ENCODE measurements at places on chromosomes 4 and X. TPM values are rescaled to one million over a fixed set of nuclear protein-coding genes. Genes with fewer than 3 reads are reported as not detected.

GRCh38 chr4:181158971-181159370, 1084.2 kb upstream of the TENM3 start:
- H3K27ac ChIP-seq = no peak overlapping the region
- H3K36me3 ChIP-seq = no peaks in the 10 kb centered on the region
- no peaks in the 10 kb centered on the region for H3K4me1 ChIP-seq
- DNase-seq = no peak
- no peaks in the 10 kb centered on the region for H3K27me3 ChIP-seq

DNA sequence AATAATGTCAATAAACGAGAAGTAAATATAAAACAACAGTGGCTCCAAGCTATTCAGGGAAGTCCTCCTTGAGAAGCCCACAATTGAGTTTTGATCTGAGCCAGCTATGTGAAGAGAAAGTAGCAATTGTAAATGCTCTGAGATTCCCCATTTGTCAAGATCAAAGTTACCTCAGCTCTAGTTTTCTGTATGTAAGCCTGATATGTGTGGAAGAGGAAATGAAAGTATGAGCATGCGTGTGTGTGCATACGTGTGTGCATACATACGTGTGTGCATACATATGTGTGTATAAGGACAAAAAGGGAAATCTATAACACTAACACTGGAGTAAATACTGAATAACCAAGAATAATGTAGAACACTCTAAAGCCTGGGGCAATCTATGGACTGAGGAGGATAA, 130.3 kb downstream of the SCFD2 start:
- H3K4me3 ChIP-seq = no peak overlapping the region
- no peaks in the 10 kb centered on the region for H3K36me3 ChIP-seq
- no peak overlapping the region for H3K27ac ChIP-seq
- H3K4me1 ChIP-seq = no peaks in the 10 kb centered on the region
- no peak for DNase-seq
- no peaks in the 10 kb centered on the region for H3K27me3 ChIP-seq

PCSK1N gene
- total RNA-seq = 1.4 TPM

- no peaks in the 10 kb centered on the region for H3K27me3 ChIP-seq
- no peak overlapping the region for H3K27ac ChIP-seq
- no peak for DNase-seq
- no peaks in the 10 kb centered on the region for H3K36me3 ChIP-seq
- no peak overlapping the region for H3K4me3 ChIP-seq
These were observed 145.1 kb downstream of the PRDM5 start for GRCh38 chr4:120777459-120777858.

DNA sequence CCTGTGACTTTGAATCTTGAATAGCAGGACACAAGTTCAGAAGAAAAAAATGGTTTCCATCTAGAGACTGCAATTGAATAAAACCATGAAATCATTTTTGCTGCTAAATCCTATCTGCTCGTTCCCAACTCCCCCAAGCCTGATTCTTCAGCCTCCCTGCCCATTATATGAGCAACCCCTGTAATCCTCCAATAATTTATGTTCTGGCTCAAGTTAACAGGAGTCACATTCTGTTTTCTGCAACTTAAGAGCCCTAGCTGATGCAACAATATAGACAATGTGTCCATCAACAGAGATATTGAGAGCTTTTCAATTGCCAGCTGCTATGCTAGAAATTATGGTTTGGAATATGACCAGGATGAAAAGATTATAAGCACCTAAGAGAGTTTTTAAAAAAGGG, 84.1 kb downstream of the LDB2 start:
- H3K27me3 ChIP-seq = no peaks in the 10 kb centered on the region
- H3K27ac ChIP-seq = no peak overlapping the region
- DNase-seq = no peak
- H3K4me3 ChIP-seq = no peak overlapping the region
- H3K36me3 ChIP-seq = no peaks in the 10 kb centered on the region

GRCh38 chr4:185110375-185110823, 32.7 kb upstream of the SLC25A4 start:
- no peaks in the 10 kb centered on the region for H3K27me3 ChIP-seq
- no peak for DNase-seq
- H3K36me3 ChIP-seq = no peaks in the 10 kb centered on the region
- H3K27ac ChIP-seq = no peak overlapping the region
- no peaks in the 10 kb centered on the region for H3K4me1 ChIP-seq

DNA sequence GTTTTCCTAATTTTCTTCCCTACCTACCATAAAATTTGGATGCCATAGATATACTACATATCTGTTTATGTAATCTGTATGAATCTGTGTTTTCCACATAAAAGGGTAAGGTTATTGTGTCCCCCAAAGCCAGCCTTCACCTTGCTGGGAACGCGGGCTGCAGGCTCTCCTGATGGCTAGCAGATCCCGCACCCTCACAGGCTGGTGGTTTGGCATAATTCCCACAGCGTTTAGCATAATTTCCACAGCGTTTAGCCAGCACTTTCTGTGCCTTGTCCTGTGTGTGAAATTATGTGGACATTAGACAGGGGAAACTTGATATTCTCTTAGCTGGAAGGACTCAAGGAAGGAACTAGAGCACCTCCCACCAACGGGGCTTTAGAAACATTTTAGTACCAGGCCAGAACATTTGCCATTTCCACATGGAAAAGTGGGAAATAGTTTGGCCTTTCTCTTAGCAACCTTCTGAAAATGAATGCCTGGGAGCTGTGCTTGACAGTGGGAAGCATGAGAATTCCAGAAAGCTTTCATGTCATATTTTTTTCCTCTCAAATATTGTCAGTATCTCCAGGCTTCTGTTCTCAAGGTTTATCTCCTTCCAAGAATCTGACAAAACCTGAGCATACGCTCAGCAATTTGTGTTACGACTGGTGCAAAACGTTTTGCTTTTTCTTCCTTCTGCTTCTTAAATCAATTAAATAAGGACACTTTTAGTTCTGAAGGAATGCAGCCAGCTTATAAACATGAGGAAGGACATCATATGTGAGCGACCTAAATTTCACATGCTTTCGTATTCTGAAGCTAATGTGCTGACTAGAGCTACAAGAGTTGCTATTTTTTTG, 67.9 kb downstream of the STK32B start:
- H3K4me3 ChIP-seq = no peak overlapping the region
- no peak for DNase-seq
- no peaks in the 10 kb centered on the region for H3K36me3 ChIP-seq
- H3K4me1 ChIP-seq = no peaks in the 10 kb centered on the region
- H3K27ac ChIP-seq = peak overlapping the region; percentile 56

- DNase-seq = no peak
- H3K36me3 ChIP-seq = no peaks in the 10 kb centered on the region
- no peaks in the 10 kb centered on the region for H3K27me3 ChIP-seq
- no peak overlapping the region for H3K4me3 ChIP-seq
- H3K4me1 ChIP-seq = no peaks in the 10 kb centered on the region
- H3K27ac ChIP-seq = no peak overlapping the region
These were observed 217.9 kb upstream of the MAB21L2 start for GRCh38 chr4:150363721-150364688.

DNA sequence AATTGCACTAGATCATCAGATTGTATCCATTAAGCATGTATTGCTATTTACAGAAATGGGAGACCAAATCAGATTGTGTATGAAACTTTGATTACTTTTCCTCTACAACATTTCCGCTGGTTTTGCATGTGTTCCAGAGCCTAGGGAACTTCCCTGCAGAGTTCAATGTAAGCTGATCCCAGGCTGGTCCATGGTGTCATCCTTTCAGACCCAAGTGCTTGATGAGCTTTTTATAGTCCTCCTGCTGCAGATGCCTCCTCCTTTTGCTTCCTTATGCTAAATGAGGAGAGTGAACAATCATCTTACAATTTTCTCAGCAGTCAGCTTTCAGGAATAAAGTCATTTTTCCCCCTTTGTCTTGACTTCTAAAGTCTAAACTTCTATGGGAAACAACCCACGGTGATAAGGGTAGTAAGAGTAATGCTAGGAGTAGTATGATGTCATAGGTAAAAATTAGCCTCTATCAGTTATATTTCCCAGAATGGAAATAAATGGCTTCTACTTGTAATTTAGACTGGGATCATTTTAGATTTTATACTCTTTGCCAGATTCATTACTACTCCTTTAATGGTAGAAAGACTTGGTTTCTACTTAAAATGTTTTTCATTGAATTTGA, 55.1 kb upstream of the SLC4A4 start:
- no peaks in the 10 kb centered on the region for H3K27me3 ChIP-seq
- DNase-seq = no peak
- no peaks in the 10 kb centered on the region for H3K36me3 ChIP-seq

PAK3 gene
- 1.9 TPM for total RNA-seq

DNA sequence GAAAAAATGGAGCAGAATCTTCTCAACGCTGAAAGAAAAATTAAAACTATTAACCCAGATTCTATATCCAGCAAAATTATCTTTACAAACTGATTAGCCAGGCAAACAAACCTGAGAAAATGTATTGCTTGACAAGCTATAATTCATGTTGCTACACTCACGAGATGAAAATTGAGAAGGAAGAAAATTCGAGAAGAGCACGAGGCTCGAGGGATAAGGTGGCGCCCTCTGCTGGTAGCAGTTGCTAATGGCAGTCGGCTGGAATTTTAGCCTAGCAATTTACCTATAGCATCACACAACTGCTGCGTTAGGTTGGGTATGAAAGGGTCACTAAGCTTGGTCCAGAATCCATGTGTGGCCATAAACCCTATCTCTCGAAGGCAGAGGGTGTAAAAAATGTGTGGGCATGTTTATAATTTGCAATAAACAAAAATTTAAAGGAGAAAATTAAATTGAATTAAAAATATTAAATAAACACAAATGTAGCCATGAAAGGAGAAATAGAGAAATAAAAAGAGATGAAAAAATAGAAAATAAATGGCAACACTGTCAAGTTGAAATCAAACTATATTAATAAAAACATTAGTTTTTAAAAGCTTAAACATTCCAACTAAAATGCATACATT, 126.6 kb downstream of the PPP4R3C start:
- no peak for DNase-seq
- H3K27me3 ChIP-seq = no peaks in the 10 kb centered on the region
- peaks cover 6% of the 10 kb centered on the region for H3K36me3 ChIP-seq
- no peak overlapping the region for H3K4me3 ChIP-seq

GRCh38 chr4:148216866-148217814, 225.1 kb downstream of the NR3C2 start:
- H3K4me1 ChIP-seq = peaks cover 8% of the 10 kb centered on the region
- no peak for DNase-seq
- no peak overlapping the region for H3K27ac ChIP-seq
- no peaks in the 10 kb centered on the region for H3K27me3 ChIP-seq
- H3K36me3 ChIP-seq = no peaks in the 10 kb centered on the region

- no peaks in the 10 kb centered on the region for H3K27me3 ChIP-seq
- H3K27ac ChIP-seq = no peak overlapping the region
- no peaks in the 10 kb centered on the region for H3K4me1 ChIP-seq
These were observed 593.0 kb upstream of the TENM3 start for GRCh38 chr4:181650033-181650825.

GRCh38 chrX:153783378-153784013, 2.7 kb downstream of the SRPK3 start:
- no peak overlapping the region for H3K4me3 ChIP-seq
- H3K4me1 ChIP-seq = no peaks in the 10 kb centered on the region
- H3K36me3 ChIP-seq = no peaks in the 10 kb centered on the region
- H3K27ac ChIP-seq = no peak overlapping the region

DNA sequence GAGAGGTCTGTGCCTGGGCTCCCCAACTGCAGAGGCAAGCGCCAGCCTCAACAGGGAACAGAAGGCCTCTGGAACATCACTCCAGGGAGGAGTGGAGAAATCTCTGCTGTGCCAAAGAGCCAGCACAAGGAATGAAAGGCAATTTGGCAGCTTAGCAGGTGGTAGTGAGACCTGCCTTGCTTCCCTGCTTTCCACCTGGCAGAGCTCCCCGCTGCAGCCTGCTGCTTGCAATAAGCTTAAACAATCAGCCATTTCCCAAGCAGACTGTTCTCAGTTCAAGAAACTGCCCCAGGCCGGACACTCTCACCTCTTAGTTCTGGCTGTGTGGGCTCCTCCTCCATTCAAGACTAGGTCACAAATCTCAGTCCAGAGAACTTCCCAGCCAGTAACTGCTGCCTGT, 370.6 kb downstream of the MAGEB5 start:
- no peak overlapping the region for H3K4me3 ChIP-seq
- H3K27ac ChIP-seq = no peak overlapping the region
- peaks cover 11% of the 10 kb centered on the region for H3K27me3 ChIP-seq
- DNase-seq = no peak
- H3K36me3 ChIP-seq = no peaks in the 10 kb centered on the region

DNA sequence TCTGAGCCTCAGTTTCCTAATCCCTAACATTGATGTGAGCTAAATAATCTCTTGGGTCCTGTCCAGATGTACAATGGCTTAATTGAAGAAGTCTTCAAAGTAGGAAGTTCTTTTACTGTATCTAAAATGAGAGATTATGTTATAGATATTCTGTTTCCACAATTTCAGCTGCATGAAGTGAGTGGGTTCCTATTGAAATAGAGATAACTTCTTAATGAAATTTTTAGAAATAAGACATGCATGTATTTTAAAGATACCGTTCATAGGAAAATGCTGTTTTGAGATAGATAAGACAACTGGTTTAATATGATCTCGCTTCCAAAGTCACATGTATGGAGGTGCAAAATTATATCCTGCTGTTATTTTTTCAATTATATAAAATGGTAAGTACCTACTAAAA, 71.9 kb downstream of the CLDN22 start:
- no peaks in the 10 kb centered on the region for H3K36me3 ChIP-seq
- no peak overlapping the region for H3K4me3 ChIP-seq
- no peaks in the 10 kb centered on the region for H3K4me1 ChIP-seq
- H3K27ac ChIP-seq = no peak overlapping the region
- no peak for DNase-seq

TCEAL7 gene
- total RNA-seq = 2.9 TPM

DNA sequence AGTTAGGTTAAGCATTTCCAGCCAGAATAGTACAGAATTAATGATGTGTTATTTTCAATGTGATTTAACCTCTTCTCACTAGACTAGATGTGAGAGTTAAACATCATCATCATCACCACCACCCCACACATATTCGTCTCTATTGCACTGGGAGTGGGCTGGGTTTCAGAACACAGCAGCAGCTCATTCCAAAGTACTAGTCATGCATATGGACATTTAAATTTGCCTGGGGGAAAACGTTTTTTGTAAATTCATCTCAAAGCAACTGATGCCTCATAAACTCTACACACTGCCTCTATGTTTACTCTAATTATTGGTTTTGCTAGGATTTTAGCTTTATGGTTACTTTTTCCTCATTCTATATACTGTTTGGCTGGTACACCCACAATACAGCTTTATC, 509.1 kb downstream of the PPP4R3C start:
- no peak for DNase-seq
- H3K4me1 ChIP-seq = no peaks in the 10 kb centered on the region
- no peaks in the 10 kb centered on the region for H3K27me3 ChIP-seq
- no peak overlapping the region for H3K27ac ChIP-seq
- H3K4me3 ChIP-seq = no peak overlapping the region
- H3K36me3 ChIP-seq = no peaks in the 10 kb centered on the region

DNA sequence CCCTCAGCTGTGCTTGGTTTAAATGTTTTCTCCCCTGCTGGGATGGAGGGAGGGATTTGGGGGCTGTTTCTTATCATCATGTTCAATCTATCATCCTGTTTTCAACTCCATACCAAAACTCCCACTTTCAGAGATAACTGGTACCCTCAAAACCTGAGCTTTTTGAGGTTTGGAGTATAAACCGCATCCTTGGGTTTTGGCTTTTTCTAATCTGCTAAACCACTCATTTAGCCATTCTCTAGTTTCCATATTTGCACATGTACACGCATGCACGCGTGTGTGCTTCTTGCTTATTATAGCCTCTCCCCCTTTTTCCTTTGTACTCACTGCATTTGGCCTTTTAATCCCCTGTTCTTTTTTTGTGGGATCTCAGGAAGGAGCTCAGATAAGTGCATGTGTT, 116.7 kb upstream of the TEX13D start:
- no peaks in the 10 kb centered on the region for H3K36me3 ChIP-seq
- peaks cover 5% of the 10 kb centered on the region for H3K27me3 ChIP-seq
- DNase-seq = no peak
- H3K4me1 ChIP-seq = no peaks in the 10 kb centered on the region
- no peak overlapping the region for H3K27ac ChIP-seq

VSIG1 gene
- total RNA-seq = not detected

NPY5R gene
- total RNA-seq = 1.6 TPM

All from breast epithelium (tissue), 4 donors.